ENCODE measurements at places on chromosomes 4 and X.

GRCh38 chr4:148390311-148390710, 51.9 kb downstream of the NR3C2 start:
- no peak for DNase-seq

DNA sequence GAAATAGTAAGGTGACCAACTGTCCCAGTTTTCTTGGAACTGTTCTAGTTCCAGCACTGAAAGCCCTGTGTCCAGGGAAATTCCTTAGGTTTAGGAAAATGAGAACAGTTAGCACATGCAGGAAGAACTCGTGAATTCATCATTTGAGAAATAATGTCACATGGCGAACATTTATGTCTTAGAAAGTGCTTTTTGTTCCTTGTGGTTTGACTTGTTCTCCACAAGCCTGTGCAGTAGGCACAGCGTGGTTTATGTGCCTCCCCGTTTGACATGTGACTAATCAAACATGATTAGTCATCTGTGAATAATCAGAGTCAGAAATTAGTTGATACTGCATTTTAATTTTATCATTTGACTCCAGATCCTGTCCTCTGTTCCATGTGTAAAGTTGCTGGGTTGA, 556.0 kb upstream of the CPEB2 start:
- no peak for DNase-seq

DNA sequence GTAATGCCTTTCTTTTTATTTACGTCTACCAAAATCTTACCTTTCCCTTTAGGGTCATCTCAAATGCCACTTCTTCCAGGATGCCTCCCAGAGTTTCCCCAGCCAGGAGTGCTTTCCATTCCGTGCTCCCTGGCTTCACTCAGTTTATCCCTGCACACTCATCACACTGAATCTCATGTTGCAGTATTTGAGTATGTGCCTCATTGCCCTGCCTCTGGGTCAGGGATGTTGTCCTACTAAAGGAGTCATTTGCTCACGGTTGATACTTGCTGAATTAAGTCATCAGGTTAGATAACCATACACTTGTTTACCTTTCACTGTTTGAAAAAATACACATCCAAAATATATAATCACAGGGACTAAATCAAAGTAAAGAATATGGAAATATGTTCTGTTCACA, 356.2 kb upstream of the GATB start:
- DNase-seq: no peak

DNA sequence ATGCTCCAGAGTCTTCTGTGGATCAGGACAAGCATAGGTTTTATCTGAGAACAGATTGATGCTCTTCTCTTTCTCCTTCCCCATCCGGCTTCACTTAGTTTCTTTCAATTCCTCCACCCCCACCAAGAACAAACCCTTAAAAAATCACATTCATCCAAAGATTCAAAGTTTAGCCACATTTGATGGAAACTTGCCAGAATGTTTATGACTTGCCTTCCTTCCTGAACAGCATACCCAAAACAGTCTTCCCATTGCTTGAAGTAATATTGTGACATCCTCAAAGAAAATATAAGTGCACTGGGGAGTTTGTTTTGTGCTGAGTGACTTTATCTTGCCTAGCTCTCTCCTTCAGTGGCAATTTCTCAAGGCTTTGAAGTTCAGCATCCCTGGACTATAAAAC, 83.0 kb downstream of the MAGEB17 start:
- DNase-seq: no peak

DNA sequence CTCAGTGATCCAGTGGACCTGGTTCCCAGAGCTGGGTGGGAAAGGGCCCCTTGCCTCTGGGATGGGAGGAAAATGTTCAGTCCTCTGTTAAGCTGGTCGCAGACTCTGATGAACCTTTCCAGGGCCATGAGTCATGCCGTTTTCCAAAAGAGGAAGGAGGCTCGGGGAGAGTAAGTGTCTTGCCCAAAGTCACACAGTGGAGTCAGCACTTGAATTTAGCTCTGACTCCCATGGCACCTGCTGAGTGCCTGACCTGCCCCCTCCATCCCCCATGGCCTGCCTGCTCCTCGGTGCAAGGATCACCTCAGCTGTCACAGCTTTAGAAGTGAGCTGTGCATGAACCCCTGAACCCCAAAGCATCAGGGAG, 14.0 kb upstream of the KIAA0232 start:
- DNase-seq: no peak

DNA sequence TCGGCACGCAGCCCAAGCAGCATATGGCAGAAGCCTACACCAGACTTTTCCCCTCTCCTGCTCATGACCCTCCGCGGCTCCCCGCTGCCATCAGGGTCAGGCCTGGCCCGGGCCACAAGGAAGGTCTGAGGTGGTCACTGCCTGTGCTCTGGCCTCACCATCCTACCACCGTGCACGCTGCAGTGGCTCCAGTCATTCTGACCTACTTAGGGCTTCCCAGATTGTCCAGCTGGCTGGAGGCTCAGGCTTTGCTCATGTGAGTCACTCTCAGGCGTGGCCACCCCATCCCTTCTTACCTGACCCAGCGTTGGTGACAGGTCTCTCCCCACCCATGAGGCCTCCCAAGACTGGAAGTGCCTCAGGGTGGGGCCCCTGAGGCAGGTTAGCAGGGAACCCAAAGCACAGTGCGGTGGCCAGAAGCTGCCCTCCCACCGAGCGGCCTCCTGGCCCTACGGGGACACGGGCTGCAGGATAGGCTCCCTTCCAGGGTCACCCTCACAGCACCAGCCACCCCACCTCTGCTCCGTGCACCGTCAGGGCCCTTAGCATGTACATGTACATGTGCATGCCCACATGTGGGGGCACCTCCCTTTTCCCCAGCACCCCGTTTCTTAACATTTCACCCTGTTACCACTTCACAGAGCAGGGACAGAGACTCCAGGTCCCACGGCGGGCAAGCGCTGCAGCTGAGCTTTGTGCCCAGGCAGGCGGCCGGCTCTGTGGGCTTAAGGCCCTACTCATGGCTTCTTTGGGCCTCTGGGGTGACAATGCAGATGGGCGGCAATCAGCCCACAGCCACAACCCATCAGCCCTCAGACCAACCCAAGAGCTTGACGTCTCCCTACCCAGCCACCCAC, 2.2 kb downstream of the TREX2 start:
- DNase-seq: no peak

- no peak for DNase-seq
These were observed 118.6 kb downstream of the PTTG2 start for GRCh38 chr4:38078590-38079421.

DNA sequence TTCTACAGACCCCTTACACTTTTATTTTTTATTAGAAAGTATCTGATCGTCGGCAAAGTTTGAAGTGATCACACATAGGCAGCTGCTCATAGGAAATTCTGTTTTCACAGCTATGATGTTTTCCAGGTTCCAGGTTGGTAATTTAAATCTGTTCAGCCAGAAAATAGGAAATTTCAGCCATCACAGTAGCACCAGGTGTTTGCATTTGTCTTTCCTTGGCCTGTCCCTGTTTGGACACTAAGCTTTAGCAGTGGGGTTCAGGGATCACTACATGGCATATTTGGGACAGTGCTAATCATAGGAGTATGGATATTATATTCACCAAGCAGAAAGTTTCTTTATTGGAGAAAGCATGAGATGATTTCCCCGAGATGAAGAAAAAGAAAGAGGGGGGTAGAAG, 92.9 kb downstream of the ANK2 start:
- no peak for DNase-seq

DNA sequence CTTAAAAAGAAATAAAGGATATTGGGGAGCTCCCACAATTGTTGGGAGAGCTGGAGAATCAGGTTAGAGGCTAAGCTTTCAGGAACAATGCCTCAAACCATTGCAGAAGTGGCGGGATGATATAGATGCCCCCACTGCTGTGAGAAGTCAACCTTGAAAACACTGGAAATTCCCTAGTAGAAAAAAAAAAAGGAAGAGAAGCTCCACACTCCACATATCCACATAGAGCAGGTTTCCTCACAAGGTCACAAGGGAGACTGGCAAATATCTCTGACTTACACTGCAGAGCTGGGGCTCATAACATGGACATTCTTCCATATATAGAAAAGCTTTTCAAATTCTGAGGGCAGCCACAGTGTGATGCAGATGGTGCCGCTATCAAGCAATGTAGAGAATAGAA, 22.7 kb upstream of the OGT start:
- no peak for DNase-seq

DNA sequence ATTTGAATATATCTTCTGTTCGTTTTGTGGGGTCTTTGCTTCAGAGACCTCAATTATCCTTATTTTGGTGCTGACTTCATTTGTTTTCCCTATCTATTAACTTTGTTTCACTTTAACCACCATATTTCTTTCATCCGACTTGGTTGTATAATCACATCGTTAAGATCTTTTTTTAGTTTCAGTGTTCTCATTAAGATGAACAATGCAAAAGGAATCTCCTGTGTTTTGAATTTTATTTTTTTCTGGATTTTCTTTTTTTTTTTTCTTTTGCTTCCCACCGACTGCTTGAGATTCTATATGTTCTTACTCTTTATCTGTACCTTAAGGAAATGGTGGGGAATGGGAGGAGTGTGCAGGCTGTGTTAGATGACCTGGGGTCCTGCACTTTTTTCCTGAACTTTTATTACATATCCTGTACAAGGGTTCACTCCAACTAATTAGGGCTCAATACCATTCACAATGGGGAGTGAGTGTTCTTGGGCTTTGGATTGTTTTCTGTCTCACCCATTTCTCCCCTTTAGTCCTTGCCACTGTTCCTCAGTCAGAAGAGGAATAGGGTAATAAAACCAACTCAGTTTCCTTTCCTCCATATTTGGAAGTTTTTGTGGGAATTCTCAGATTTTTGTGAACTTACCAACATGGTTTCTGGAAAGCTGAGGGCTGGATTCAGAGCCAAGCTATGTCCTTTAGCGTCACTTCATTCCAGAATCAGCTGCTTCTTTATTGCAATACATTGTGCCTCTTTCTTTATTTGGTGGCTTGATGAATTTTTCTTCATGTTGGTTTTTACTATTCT, 43.2 kb upstream of the BMPR1B start:
- DNase-seq: no peak

GRCh38 chr4:151434183-151434860, 25.3 kb downstream of the FHIP1A start:
- no peak for DNase-seq

GRCh38 chr4:185019456-185020292, 1.4 kb downstream of the HELT start:
- DNase-seq: no peak

DNA sequence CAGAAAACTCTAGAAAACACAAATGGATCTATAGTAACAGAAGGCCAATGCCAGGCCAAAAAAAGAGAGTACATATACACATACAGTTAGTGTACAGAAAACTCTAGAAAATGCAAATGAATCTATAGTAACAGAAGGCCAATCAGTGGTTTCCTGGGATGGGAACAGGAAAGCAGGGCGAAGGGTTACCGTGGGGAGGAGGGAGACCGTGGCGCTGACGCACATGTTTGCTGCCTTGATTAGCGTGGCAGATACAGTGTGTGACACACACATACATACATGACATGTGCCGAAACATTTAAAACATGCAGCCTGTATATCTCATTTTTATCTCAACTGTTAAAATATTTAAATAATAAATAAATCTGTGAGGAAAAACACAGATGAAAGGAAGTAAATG, 14.7 kb downstream of the GAK start:
- no peak for DNase-seq

- DNase-seq: no peak
These were observed 14.2 kb downstream of the CHST7 start for GRCh38 chrX:46587753-46588171.

DNA sequence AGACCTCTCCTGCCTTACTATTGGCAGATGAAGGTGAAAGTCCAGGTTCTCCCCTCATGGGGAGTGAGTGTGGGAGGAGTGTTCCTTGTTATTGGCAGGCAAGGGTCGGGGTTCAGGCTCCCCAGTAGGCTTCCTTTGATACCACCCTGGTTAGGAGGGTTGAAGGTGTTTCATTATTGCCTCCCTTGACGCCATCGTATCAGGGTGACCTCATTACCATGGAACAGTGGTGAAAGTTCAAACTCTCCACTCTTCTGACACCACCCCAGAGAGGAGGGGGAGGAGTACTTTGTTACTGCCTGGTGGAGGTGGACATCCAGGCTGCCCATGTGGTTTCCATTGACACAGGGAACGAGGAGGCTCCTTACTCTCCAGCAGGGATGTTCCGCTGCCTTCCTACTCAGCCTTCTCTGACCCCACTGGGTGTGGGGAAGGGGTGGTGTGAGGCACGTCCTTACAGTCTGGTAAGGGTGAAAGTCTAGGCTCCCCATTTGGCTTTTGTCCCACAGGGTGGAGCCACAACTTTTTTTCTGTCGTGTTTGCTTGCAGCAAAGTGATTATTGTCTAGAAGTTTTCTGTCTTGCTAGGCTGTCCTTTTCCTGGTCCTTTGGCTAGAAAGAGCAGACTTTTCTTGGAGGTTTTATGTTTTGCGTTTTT, 37.2 kb upstream of the USP9X start:
- DNase-seq: no peak

DNA sequence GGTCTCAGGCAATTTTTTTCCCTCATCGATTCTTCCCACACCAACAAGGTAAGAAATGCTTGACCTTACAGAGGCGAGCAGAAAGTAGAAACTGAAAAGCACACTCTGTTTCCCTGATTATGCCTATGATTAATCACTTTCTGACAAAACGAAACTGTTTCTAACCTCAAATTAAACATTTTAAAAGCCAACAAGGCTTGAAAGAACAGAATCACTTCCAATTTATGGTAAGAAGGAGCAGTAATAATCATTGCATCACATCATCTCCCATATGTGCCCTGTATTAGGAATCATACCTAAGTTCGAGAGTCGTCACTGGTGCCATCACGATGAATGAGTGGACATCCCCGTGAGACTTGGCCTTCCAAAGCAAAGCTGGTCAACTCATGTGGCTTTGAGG, 12.5 kb upstream of the CXCL13 start:
- no peak for DNase-seq

GRCh38 chrX:25125483-25125882, 109.7 kb upstream of the ARX start:
- no peak for DNase-seq

- no peak for DNase-seq
These were observed 97.1 kb downstream of the LDB2 start for GRCh38 chr4:16801356-16801755.

DNA sequence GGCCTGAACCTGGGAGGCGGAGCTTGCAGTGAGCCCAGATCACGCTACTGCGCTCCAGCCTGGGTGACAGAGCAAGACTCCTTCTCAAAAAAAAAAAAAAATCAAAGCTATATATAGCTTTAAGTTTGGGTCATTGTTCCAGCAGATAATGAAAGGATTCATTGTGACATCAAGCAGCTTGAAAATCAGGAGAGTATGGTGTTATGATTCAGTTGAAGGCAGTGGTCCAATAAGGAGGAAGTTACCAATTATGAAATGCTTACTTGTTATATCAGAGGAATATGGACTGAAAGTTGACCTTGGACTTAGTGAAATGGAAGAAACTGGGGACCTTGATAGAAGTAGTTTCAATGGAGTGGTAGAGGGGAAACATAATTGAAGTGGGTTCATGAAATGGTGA, 140.4 kb upstream of the MAD2L1 start:
- DNase-seq: no peak
